ENCODE measurements at places on chromosomes 5 and 9.

GRCh38 chr9:114017741-114018715 is 60.1 kb downstream of the AMBP start:
- no peak for DNase-seq

GRCh38 chr5:155772009-155772662 is 554.8 kb upstream of the SGCD start:
- DNase-seq = no peak

- no peak for DNase-seq
Observed at GRCh38 chr9:119802621-119803020, 433.4 kb upstream of the BRINP1 start.

GRCh38 chr9:15276328-15276938 is 30.6 kb downstream of the TTC39B start:
- no peak for DNase-seq

- DNase-seq = no peak
Observed at GRCh38 chr5:175840050-175840841, 31.1 kb upstream of the CPLX2 start.

DNA sequence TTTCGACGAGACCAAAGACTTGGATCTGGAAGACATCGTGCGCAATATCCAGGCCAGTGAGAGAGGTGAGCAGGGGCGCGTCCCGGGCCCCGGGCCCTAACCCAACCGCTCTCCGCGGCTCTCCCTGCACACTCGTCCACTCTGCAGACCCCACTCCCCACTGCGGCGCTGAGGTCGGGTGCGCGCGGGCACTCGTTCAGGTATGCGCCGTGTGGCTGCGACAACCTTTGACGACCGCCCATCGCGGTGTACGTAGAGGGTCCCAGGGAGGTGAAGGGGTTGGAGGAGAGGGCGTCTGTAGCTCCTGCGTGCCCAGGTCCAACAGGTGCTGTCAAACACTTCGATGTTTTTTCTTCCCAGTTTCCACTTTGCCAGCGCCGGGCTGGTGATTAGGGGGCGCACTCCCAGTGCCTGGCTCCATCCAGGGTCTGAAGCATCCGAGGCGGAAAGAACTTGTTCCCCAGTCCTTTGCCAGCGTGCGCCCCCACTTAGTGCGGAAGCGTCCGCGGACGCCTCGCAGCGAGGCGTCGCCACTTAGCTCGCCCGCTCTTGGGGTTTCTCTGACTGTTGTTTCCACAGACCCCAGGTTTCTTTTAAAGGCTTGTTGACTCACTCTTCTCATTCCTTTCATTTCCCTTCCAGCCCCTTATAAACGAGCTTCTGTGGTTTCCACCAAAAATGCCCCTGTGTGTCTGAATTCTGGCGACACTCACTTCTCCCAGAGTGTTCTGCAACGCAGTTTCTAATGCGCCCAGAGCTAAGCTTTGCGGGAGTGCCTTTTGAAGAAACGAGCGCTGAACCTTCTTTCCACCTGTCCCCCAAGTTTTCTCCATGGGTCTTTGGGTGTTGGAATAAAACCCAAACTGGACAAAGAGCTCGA is 1.6 kb downstream of the NPR3 start:
- DNase-seq = no peak

- no peak for DNase-seq
Observed at GRCh38 chr5:57778501-57779091, 296.0 kb upstream of the ACTBL2 start.
